ENCODE measurements at places on chromosomes 4 and X.
A peak's percentile ranks its signal among the peaks of the same experiment; 100 is the strongest.

- no peak for DNase-seq
These were observed 86.0 kb downstream of the SCD5 start for GRCh38 chr4:82712561-82712960.

GRCh38 chr4:99457270-99457669 lies 22.1 kb upstream of the ADH7 start:
- no peak for DNase-seq

DNA sequence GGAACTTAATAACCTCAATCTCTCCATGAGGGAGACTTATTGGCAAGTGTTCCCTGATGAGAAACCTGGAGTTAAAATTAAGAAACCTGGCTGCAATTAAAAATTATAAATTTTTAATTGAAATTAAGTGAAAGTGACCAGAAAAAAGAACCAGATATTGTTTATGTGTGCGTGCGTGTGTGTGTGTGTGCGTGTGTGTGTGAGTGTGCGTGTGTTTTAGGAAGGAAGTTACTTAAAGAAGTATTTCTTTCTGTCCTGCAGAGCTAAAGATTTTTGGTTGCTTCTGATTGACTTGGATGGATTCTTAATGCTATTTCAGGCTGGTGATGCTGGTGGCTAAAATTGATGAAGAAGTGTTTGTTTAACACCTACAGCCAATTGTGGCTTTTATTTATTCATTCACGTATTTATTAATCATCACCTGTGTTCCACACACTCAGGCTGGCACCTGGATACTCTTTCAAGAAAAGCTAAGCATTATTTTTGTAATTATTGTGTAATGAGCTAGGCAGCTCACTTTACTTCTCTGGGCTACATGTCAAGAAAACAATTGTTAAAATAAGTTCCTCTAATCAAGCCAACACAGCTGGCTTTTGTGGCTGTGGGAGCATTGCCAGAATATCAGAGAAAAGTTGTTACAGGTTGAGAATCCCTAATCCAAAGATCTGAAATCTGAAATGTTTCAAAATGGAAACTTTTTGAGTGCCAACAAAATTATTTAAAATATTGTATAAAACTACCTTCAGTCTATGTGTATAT lies 68.5 kb downstream of the CEP44 start:
- DNase-seq = no peak

- DNase-seq = peak; percentile 81
These were observed at the start of gene FMR1 for GRCh38 chrX:147911192-147912022. Gene FMR1 (plus strand): TSS chrX:147911919. CDS start chrX:147912180, 261 bp downstream.

DNA sequence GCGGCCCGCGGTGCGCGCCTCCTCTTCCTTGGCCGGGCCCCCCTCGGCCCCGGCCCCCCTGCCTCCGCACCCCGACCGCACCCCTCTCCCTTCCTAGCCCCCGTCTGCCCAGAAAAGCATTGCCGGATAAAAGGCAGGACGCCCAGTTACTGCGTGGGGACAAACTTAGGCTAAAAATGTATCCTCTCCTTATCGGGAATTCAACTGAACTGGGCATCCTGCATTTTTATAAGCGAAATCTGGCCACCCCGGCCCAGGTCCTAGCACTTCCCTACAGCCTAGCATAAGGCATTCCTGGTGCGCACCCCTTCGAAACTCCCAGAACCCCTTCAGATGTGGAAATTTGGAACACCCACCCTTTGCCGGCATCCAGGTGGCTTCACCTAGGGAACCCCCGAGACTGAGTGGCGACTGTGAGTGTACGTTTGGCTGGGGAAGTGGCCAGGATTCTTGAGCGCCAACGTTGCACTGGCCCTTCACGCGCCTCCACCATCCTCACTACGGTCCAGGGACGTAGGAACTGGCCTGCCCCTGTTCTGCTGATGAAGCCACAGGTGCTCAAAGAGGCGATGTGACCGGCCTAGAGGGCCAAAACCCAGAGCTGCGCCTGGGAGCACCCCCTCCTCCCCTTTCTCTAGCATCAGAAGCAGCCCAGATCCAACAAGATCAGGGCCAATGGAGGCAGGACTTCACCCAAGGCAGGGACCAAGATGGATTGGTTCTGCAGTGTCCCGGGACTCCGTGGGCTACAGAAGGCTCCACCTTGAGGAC lies 5.7 kb upstream of the RNF4 start:
- no peak for DNase-seq

- DNase-seq = no peak
These were observed 100.5 kb downstream of the CORIN start for GRCh38 chr4:47737326-47737725.

DNA sequence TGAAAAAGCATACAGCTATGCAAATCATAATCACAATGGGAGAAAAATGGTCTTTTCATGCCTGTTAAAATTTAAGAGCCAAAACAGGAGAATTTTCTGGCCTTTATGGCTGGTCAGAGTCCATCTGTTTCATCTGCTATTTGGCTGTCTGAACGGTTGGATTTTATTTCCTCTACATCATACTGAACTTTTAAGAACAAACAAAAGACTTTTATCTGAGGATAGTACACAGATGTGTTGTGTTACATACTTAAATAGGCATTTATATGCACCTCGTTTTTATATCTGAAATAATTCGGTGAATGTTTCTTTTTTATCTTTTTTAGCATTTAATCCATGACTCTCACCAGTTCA lies 18.0 kb upstream of the WWC2 start:
- DNase-seq = no peak

DNA sequence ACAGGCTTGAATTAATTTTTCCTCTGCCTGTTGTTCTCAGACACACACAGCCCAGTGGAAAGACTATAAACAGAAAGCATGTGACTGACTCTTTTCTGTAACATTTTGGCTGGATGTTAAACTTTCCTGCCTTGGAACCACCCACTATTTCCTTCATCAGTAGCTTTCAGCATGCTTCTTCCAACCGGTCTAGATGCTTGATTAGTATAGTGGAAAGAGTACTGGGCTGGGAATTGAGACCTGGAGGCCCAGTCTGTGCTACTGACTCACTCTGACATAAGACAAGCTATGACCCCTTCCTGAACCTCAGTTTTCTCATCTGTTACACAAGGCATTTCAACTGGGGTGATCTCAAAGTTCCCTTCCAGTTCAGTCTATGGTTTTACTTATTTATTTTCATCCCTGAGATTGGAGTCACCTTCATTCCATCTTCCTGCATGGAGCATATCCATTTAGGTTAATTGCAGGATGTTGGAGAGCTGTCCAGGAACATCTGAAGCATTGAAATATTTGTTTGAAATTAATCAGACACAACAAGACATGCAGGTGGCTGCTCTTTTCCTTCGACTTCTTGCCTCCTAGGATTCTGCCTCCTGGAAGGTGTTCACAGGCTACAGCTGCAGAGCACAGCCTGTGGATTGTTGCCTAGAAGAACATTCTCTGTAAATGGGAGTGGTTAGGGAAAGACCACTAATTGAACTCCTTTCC lies 173.4 kb downstream of the RTL9 start:
- no peak for DNase-seq

GRCh38 chr4:17531538-17532285 lies 16.7 kb downstream of the CLRN2 start:
- DNase-seq = no peak

GRCh38 chrX:2498781-2499302 lies 1.9 kb downstream of the DHRSX start:
- DNase-seq = no peak

- DNase-seq = no peak
These were observed 1427.4 kb downstream of the PCDH7 start for GRCh38 chr4:32147446-32148085.

DNA sequence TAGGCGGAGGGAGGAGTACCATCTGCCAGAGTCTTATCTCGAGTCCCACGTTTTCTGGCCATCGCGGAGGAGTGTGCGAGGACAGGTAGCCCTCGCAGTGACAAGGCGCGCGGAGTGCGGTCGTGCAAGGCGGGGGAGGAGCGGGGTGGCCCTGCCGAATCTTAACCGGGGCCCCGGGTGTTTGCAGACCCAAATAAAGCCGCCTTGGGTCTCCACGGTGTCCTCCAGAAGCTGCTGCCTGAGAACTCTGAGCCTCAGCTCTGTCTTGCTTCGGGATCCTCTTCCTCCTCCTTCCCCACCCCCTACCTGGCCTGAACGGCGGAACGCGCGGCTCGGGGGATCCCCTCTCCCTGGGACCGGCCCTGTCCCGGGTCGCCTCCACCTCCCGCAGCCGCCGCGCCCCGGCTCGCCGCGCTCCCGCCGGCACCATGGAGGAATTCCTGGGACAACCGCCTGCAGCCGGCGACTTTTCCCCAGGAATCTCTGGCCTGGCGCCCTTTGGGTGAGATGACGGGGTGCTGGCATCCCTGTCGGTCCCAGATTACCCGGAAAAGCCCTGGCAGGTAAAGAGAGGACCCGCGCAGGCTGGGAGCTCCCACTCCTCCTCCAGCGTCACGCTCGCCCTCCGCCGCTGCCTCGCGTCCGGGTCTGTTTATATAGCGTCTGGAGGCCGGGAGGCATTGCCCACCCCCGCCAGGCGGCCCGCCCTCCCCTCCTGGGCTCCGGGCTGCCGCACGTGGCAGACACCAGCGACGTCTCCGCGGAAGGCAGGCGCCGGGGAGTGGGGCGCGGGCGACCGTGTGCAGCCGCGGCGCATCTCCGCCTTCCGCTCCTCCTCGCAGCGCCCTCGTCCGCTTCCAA lies at the start of gene GALNTL6:
Gene GALNTL6, plus strand, starts transcription at position 740 of the 861 bp plus-strand sequence.
- DNase-seq = no peak
